LHCN-M2 (cell line): ENCODE measurements at places on chromosomes 5 and 9. TPM values are rescaled to one million over a fixed set of nuclear protein-coding genes. Genes with fewer than 3 reads are reported as not detected.

SLCO6A1 gene
- total RNA-seq: not detected in 2 replicates

PCDHA1 gene
- total RNA-seq: 0.06 TPM in 2 replicates

SHC3 gene
- total RNA-seq: under 0.01 and 0.06 TPM in 2 replicates

CMYA5 gene
- 0.06 TPM in 2 replicates for total RNA-seq

GRCh38 chr9:99561509-99561917 is 260.2 kb upstream of the NR4A3 start:
- DNase-seq: no peak

GRCh38 chr5:159737263-159737662 is 179.0 kb upstream of the ADRA1B start:
- DNase-seq: peak; percentile 9

- DNase-seq: no peak
Measured at GRCh38 chr5:166091931-166092330, 2199.5 kb upstream of the WWC1 start.

DNA sequence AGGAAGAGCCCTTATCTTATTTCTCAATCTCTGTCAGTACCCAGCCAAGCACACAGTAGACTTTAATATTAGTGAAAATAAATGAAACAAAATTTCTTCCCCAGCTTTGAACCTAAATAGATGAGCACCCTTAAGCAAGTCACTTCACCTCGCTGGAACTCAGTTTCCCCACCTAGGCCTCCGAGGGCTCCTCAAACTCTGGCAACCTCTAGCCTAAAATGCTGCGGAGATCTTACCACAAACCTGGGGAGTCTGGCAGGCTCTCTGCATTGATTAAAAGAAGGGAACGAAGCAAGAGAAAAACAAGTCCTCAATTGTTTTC is 326 bp downstream of the RIGI start:
- no peak for DNase-seq

- DNase-seq: peak; percentile 44
Measured at GRCh38 chr5:13662626-13663025, 281.9 kb downstream of the DNAH5 start.
